ENCODE measurements at places on chromosomes 3 and 15. TPM values are rescaled to one million over a fixed set of nuclear protein-coding genes. Genes with fewer than 3 reads are reported as not detected.

ALPK3 gene
- 1.1 TPM for total RNA-seq

INTS14 gene
- 26.3 TPM for total RNA-seq

GOLGA8M gene
- total RNA-seq, result 1.3 TPM

PHLDB2 gene
- 53.5 TPM for total RNA-seq

XIRP1 gene
- total RNA-seq, result not detected

HYAL1 gene
- 1.4 TPM for total RNA-seq

FAM107A gene
- 40.7 TPM for total RNA-seq

SPSB4 gene
- total RNA-seq, result 0.23 TPM

CKMT1A gene
- not detected for total RNA-seq

CLSTN2 gene
- 0.64 TPM for total RNA-seq
